Uterus (tissue), 4 donors: ENCODE measurements at places on chromosomes 4 and X.

- H3K27me3 ChIP-seq = no peaks in the 10 kb centered on the region
- no peak overlapping the region for H3K27ac ChIP-seq
- no peak overlapping the region for H3K4me3 ChIP-seq
- DNase-seq = no peak
- H3K36me3 ChIP-seq = no peaks in the 10 kb centered on the region
- no peaks in the 10 kb centered on the region for H3K4me1 ChIP-seq
Observed at GRCh38 chr4:99685234-99685633, 27.6 kb upstream of the C4orf54 start.

DNA sequence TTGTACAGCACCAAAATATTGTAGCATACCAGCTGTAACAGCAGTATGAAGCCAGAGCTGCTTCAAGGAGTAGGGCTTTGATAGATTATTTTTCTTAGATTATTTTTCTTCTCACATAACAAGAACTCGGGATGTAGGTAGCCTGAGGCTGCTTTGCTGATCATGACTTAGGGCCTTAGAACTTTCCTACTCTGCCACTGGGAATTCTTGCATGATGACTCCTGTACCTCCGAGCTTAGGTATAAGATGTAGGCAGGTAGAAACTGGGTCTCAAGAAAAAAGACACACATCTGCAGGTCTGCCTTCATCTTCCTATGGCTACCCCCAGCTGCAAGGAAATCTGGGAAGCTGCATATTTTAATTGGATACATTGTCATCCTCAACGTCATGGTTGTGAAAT, 115.9 kb upstream of the PNPLA4 start:
- H3K27me3 ChIP-seq = no peaks in the 10 kb centered on the region
- no peak for DNase-seq
- H3K36me3 ChIP-seq = no peaks in the 10 kb centered on the region
- no peak overlapping the region for H3K27ac ChIP-seq
- H3K4me1 ChIP-seq = no peaks in the 10 kb centered on the region
- no peak overlapping the region for H3K4me3 ChIP-seq

- H3K4me1 ChIP-seq = no peaks in the 10 kb centered on the region
- H3K27me3 ChIP-seq = no peaks in the 10 kb centered on the region
- peak; percentile 81 for DNase-seq
- no peak overlapping the region for H3K27ac ChIP-seq
- no peaks in the 10 kb centered on the region for H3K36me3 ChIP-seq
Observed at GRCh38 chr4:112234952-112235609, 3.5 kb downstream of the AP1AR start.

- H3K27ac ChIP-seq = no peak overlapping the region
- H3K36me3 ChIP-seq = no peaks in the 10 kb centered on the region
- no peaks in the 10 kb centered on the region for H3K4me1 ChIP-seq
- H3K4me3 ChIP-seq = no peak overlapping the region
Observed at GRCh38 chr4:176287546-176287945, 18.5 kb upstream of the ASB5 start.

- no peaks in the 10 kb centered on the region for H3K36me3 ChIP-seq
- no peak overlapping the region for H3K4me3 ChIP-seq
- no peaks in the 10 kb centered on the region for H3K4me1 ChIP-seq
- no peaks in the 10 kb centered on the region for H3K27me3 ChIP-seq
Observed at GRCh38 chr4:111027526-111027925, 404.6 kb upstream of the PITX2 start.

DNA sequence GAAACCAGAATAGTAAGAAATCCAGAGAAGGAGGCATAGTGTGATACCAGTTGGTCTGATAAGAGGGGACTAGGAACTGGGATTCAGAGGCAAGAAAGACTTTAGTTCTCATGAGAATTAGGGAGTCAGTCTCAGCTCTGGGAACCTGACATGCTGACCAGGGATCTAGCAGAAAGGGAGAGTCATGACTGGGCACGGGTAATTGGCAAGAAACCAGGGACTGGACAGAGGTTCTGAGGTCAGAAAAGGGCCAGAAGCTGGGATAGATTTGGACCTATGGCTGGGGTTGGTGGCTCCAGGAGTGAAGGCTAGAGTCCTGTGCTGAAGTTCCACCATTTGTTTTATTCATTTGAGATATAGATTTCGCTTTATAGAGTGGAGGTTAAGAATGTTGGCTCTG, 110.2 kb upstream of the C1GALT1C1 start:
- no peaks in the 10 kb centered on the region for H3K36me3 ChIP-seq
- H3K4me1 ChIP-seq = no peaks in the 10 kb centered on the region
- H3K27me3 ChIP-seq = no peaks in the 10 kb centered on the region
- no peak for DNase-seq
- no peak overlapping the region for H3K27ac ChIP-seq
